ENCODE measurements at places on chromosomes 6 and 20.

DNA sequence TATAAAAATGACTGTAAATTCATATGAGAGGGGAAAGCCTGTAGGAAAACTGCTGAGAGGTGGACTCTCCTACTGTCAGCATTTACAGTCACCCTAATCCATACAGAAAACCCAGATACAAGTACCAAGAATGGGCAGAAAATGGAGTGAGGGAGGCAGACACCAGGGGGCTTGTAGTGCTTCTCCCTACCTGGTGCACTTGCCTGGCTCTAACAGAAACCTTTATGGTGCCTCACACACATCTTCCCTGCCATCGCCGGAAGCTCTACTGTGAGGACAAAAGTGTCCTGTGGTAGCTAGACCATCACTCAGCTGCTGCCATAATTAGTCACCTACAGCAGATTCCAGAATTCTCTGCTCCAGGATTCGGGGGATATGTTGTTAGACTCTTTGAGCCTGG, 441.3 kb downstream of the TFAP2B start:
- no peak for DNase-seq

GRCh38 chr6:11763460-11764249, 14.9 kb downstream of the ADTRP start:
- DNase-seq: no peak

DNA sequence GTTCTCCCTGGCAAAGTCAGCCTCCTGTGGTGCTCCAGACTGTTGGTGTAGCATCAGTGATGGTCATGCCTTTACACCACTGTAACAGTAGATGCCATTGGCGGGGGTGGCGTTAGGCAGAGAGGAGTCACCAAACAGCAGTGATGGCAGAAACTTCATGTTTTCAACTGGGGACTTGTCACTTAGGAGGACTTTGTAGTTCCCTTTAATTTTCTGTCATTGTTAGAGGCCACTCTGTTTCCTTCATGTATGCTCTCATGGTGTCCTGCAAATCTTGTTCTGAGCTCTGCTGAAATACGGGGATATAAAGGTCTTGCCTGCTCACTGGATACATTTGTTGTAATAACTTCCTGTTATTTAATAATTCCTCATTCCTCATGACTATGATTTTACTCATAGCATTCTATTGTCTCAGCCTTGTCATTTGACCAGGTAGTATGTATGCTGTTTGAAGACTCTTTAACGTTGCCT, 4.6 kb downstream of the MAP3K4 start:
- no peak for DNase-seq

DNA sequence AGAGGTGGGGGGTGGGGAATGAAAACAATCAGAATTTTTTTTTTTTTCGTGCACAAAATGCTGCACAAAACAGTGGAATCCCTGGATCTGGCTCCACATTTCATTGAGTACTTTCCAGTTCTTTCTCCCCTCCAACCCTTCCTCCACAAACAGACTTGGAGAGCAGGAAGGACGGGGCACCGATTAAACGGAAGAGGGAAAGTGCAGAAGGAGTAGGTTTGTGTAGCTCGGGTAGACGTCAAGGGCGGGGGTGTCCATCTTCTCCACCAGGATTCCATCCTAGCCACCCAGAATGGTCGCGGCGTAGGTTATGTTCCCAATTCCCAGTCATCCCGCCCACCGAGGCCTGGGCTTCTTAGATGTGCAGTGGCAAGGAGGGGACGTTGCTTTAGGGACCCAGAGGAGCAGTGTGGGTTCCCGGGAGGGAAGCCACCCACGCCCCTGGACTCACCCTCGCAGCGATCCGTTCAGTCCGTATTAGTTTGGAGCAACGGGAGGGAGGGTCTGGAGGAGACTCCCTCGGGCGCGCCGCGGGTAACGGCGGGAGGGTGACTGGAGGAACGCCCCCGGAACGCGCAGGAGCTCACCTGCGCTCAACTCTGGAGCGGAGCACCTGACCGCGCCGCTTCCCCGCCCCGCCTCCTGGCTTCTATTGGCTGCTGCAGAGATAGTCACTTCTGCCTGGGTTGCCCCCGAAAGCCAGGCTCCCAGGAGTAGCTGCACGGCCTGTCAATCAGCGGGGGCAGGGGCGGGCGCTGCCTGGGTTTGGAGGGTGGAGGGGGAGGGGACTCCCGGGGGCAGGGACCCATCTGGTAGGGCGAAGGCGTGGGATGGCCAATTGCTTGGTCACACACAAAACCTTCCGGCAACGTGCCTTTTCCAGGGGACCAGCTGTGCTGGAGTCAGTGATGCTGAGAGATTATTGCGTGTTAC, at the start of gene ENPP5:
ENPP5 (minus strand) TSS at position 624 of the 933 bp plus-strand sequence. CDS start 2,718 bp downstream, outside the sequence.
- peak; percentile 95 for DNase-seq

DNA sequence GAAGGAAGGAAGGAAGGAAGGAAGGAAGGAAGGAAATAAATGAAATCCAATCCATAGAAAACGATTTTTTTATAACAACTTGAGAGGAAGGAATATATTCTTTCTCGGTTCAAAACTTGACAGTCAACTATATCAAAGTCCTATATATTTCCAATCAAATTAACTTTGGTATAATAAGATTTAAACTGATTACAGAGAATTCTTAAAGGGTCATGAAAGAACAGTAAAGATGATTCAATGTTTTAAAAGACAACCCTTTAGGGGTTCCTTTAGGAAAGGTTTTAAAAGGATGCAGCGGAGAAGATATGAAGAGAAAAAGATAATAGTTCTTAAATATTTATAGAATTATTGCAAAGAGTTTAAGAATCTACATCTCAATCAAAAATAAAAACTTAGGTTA, 61.2 kb downstream of the ME1 start:
- DNase-seq: no peak

DNA sequence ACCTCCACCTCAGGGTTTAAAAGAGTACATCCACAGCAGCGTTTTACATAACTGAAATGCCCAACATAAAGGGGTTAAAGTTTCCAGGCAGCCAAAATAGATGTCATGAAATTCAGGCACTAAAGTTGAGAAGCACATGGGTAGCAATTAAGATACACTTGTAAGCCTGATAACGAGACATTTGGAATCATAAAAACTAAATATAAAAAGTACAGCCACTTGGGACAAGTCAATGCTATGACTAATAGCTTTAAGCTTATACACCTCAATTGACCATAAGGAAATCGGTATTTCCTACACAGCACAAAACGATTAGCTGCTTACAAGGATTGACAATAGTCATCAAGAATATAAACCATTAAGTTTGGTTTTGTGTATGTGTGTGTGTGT, 11.8 kb downstream of the LOC128125822 start:
- DNase-seq: no peak
